ENCODE measurements at places on chromosomes 7 and 10.

DNA sequence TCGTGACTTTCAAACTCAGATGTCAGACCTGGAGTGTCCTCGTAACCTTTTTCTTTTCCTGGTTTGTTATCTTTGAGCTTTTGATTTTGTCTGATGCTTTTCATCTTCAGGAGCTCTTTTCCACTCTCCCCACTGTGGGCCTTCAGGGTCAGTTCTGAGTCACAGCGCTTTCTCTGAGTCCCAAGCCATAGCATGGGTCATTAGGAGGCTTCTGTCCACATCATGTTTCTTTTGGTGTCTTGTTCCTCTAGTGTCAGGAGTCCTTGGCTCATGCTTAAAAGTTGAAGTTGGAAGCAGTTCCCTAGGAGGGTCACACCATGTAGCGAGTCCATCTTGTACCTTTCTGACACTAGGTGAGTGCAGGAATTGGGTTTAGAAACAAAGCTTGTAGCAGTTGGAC, 40.3 kb downstream of the DAGLB start:
- DNase-seq = no peak

DNA sequence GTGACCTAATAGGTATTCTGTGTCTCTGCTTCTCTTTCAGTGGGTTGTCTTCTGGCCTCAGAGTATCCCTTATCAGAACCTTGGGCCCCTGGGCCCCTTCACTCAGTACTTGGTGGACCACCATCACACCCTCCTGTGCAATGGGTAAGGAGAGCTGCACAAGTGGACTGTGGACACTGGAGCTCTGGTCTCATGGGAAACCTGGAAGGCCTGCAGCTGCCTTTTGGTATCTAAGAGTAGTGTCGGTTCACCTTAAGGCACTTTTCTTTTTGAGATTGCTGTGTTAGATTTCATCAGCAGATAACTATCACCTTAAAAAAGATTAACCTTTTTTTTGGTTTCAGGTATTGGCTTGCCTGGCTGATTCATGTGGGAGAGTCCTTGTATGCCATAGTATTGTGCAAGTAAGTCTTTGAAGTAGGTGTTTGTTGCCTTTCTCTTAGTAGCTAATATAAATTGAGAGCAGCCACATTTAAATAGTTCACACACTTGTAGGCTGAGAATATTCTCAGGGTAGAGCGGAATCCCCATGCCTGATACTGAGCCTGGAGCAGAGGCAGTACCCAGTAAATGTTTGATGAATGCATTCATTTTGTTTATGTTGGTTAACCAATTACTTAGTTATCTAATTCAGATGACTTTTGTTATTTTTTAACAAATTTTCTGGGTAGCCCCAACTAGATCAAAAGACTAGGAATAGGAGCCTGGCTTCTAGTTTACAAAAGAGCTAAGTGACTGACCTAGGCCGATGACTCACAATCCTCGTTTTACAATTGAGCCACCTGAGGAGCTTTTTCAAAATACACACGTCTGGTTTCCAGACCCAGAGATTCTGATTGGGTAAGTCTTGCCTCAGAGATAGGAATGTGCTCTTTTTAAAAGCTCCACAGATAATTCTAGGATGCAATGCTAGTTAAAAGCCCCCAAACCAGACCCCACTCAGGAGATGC, 3.6 kb downstream of the TMEM254 start:
- DNase-seq = no peak

DNA sequence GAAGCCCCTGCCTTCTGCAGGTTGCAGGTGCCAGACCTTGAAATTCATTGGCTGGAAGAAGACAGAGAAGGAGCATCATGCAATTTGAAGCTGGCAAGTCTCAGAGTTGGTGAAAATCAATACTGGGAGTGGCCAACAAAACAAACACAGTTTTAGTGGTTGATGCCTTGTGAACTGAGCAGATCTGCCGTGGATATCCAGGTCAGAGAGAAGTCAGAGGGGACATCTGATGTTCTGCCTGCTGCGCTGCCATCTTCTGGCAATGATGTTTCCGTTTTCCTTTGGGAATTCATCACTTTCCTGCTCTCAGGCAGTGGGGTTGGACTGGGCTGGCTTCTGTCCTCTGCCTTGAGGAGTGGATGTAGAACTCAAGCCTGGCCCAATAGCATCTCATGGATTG, 132.0 kb downstream of the RPS24 start:
- DNase-seq = no peak

GRCh38 chr10:115761166-115761565, 511.8 kb downstream of the GFRA1 start:
- DNase-seq = no peak

DNA sequence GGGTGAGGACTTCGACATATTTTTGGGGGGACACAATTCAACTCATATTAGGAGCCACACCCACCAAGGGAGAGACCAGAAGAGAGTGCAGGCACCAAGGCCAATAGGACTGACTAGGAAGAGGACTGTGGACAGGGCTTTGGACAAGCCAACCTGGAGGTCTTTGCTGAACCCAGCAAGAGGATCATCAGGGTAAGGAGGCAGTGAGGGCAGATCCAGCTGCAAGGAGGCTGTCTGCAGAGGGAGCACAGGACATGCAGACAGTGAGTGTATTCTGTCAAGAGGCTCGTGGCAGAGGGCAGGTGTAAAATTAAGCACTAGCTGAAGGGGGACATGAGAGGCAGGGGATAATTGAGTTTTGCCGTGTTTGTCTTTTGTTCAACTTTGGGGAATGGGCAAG, 83.4 kb upstream of the MGMT start:
- no peak for DNase-seq

- DNase-seq = no peak
These were observed at the start of gene PRTFDC1 for GRCh38 chr10:24952143-24952706. TSS of gene PRTFDC1 (minus strand) at chr10:24952606. CDS start at chr10:24952575, 31 bp downstream.

GRCh38 chr10:71921324-71922027, 42.7 kb upstream of the CHST3 start:
- DNase-seq = no peak

- DNase-seq = no peak
These were observed 56.2 kb downstream of the SEMA3A start for GRCh38 chr7:84138411-84138810.

DNA sequence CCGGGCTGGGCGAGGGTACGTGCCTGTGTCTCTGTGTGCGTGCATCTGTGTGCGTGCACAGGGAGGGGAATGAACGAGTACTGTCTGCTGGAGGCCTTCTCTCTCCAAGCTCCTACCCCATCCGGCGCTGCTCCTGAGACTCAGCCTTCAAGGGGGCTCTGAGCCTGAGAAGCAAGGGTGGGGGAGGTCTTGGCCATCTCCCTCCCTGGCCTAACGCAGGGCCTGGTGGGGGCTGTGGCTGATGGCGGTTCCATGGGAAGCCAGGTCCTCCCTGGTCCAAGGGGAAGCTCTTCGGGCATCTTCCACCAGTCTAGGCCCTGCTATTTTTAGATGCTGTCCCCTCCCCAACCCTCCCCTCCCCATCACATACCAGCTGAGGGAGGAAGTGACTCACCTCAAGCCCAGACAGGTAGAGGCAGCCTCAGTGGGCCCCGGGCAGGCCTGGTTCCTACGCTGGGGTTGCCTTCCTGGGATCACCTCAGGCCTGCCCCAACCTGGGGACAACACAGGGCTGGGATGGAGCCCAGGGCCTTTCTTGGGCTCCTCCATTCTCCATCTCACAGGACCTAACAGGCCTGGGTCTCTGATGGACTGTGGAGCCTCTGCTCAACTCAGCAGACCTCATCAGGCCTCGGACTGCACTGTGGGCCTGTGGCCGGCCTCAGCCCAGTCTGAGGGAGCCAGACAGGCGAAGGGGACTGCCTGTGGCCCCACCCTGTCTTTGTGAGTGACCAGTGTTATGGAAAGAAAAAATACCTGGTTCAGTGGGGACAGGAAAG, 32.2 kb downstream of the DNAJB12 start:
- no peak for DNase-seq

- no peak for DNase-seq
These were observed 6.1 kb downstream of the ZNF789 start for GRCh38 chr7:99478464-99479440.

GRCh38 chr10:86709396-86710185, 41.3 kb downstream of the LDB3 start:
- no peak for DNase-seq

- no peak for DNase-seq
These were observed 8.4 kb downstream of the LRRC4 start for GRCh38 chr7:128022631-128023532.

DNA sequence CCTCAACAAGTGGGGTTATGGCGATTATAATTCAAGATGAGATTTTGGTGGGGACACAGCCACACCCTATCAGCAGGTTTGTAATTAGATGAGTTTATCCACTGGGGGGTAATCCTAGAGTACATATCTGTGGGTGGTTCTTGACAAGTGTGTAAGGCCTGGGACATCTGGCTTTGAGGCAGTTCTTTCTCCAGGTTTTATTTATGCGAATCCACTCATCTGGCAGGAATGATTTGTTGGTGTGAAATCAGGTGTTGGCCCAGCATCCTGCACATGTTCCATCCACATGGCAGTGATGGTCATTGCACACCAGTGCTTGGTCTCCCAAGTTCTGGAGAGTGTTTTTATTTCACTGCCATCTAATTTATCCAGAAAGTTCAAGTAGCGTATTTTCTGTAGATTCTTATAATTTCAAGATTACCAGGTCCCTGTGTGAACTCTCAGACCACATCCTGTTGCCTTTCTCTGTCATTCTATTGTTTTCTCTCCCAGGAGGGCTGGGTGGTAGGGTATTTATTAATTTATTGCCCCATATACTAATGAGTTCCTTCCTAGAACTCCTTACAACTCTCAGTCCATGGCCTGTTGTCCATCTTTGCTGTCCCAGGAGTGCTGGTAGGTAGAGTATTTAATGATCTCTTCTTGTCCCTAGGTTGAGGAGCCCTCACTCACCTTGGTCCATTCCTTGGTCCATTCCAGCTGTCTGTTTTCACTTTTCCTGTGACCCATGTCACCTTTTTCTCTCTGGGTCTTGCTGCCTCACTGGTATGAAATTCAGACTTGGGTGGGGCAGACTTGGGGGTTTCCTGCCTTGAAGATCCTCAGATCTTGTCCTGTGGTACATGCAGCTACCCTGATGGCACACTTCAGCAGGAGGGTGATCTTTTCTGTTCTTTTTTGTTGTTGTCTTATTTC, 10.4 kb downstream of the RALA start:
- DNase-seq = no peak

GRCh38 chr10:118516716-118517115, 78.7 kb downstream of the PRLHR start:
- no peak for DNase-seq

DNA sequence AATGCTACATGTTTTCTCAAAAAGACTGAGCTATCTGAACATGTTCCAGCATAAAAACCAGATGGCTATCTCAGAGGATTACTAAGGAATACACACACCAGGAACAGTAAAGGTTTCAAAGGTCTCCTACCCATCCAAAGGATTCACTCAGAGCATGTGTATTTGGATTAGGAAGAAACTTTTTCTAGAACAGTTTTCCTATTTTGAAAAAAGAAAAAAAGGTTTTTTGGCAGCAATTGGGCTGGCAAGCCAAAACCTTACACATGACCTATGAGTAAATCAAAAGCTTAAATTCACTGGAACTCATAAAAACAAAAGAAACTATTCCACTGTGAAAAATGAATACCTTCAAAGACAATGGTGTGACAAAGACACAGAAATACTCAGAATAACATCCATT, 9.6 kb downstream of the TPK1 start:
- DNase-seq = no peak

- DNase-seq = no peak
These were observed 66.4 kb upstream of the ARHGAP21 start for GRCh38 chr10:24790073-24790472.

- DNase-seq = no peak
These were observed 866.3 kb downstream of the ANKRD7 start for GRCh38 chr7:119090851-119091250.

- DNase-seq = peak; percentile 34
These were observed 240.6 kb downstream of the VTI1A start for GRCh38 chr10:112687647-112688046.

DNA sequence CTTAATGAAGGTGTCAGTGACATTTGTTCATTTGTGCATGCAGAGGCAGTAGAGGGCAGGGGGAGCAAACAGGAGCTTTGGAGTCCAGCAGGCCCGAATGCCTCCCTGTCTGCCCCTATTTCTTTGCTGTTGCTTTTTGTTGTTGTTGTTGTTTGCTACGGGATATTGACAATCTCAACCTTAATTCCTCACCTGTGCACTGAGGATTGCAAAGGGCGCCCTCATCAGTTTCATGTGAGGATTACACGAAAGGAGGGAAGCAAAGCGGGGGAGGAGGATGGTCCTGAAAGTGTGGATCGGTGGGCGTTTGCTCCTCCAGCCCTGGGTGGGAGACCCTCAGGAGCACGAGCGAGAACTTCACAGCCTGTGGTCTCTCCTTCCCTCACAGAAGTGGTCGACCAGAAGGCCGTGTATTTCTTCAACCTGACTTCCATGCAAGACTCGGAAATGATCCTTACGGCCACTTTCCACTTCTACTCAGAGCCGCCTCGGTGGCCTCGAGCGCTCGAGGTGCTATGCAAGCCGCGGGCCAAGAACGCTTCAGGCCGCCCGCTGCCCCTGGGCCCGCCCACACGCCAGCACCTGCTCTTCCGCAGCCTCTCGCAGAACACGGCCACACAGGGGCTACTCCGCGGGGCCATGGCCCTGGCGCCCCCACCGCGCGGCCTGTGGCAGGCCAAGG, 9.6 kb downstream of the GDF10 start:
- no peak for DNase-seq

DNA sequence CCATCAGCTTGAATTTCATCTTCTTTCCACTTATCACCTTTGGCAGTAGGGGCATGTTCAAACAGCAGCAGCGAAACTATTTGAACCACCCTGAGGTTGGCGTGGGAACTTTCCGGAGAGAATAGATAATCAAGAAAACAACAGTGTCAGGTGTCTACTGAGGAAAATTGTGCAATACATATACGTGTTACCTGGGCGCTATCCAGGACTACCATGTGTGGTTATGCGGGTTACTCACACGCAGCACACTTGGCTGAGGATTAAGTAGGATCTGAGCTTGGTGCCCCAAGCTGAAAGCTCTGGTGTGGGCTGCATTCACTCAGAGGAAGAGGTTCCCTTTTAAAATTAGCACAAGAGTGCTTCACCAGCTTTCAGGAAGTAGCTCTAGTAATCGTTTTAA, 8.8 kb upstream of the ABI1 start:
- no peak for DNase-seq
